H54 (cell line): ENCODE measurements at places on chromosomes 6 and 20.

DNA sequence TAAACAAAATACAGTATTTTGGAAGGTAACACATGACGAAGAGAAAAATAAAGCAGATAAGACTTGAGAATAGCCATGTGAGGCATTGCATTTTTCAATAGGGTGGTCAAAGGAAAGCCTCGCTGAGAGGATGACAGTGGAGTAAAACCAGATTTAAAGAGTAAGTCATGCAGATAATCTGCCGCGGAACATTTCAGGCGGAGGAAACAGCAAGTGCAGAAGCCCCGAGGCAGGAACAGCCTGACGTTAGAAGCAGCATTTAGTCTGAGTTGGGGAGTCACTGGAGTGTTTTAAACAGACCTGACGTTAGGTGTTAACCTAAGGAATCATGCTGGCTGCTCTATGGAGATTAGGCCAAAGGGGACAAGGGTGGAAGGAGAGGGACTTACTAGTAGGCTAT, 65.0 kb upstream of the VSTM2L start:
- no peak for DNase-seq

- DNase-seq = no peak
Measured at GRCh38 chr20:38748861-38749149, 545 bp downstream of the ACTR5 start.

- peak; percentile 89 for DNase-seq
Measured at GRCh38 chr6:41545703-41546474, at the start of gene FOXP4. TSS of gene FOXP4 (plus strand) at chr6:41546381. CDS start at chr6:41565761, 19,380 bp downstream.

GRCh38 chr20:47688385-47689381, 96.6 kb downstream of the SULF2 start:
- DNase-seq = no peak

DNA sequence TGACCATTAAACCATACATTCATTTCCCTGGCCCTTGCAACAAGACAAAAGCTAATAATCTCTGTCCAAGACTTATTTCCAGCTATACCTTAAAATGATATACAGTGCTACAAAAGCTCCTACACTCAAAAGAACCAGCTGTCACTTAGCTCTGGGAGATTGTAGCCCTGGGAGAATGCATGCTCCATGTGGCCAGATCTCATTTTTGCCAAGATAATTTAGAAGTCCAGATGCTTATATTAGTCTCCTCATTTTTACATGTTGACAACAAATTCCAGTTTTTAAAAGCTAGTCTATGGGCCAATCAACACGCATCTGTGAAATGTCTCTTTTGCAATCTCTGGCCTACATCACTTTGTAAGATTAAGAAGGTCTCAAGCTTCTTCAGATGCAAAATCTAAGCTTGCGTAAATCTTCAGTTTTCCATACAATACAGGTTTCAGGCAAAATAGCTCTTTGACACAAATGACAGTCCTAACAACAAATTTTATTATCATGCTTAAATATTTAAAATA, 27.1 kb downstream of the TASP1 start:
- DNase-seq = no peak

- no peak for DNase-seq
Measured at GRCh38 chr6:144285548-144285797, 338 bp downstream of the UTRN start.

DNA sequence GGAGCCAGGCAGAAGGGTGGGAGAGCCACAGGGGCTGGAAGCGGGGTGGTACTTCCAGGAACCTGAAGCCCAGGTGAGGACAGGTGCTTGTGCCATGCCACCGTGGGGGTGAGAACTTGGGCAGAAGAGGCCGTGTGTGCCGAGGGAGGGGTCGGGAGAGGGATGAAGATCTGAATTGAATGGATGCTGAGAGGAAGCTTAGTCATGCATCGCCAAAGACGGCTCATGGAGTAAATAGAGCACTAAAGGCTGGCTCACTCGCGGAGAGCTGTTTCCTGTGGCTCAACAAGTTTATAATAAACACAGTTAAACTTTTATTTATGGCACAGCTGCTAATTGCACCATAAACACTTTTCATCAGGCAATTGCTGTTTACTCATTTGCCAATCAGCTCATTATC, 21.7 kb upstream of the MYT1 start:
- no peak for DNase-seq

- no peak for DNase-seq
Measured at GRCh38 chr6:139144490-139145085, 9.7 kb downstream of the HECA start.
